ENCODE measurements at places on chromosomes 2 and 18.

- DNase-seq = no peak
These were observed 501.4 kb downstream of the FBXO15 start for GRCh38 chr18:73646196-73646595.

GRCh38 chr2:199875400-199875799, 24.4 kb upstream of the FTCDNL1 start:
- DNase-seq = no peak

- no peak for DNase-seq
These were observed 11.8 kb downstream of the FBLN7 start for GRCh38 chr2:112149866-112150435.

DNA sequence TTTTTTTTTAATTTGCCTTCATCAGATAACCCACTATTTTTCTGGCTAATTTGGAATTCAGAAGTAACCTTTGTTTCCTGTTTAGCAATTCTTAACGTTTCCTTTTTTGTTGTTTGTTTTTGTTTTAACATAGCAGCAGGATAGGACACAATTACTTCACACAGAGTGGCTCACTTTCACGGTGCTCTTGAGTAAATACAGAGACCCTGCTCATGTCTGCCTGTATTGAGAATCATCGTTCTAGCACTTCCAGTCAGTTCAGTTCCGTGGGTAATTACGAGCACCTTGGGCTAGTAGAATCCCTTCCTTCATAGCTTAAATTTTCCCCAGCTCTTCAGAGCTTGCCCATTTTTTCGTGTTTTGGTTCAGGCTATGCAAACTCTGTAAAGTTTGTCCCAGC, 1225.4 kb upstream of the LRRTM1 start:
- DNase-seq = no peak

DNA sequence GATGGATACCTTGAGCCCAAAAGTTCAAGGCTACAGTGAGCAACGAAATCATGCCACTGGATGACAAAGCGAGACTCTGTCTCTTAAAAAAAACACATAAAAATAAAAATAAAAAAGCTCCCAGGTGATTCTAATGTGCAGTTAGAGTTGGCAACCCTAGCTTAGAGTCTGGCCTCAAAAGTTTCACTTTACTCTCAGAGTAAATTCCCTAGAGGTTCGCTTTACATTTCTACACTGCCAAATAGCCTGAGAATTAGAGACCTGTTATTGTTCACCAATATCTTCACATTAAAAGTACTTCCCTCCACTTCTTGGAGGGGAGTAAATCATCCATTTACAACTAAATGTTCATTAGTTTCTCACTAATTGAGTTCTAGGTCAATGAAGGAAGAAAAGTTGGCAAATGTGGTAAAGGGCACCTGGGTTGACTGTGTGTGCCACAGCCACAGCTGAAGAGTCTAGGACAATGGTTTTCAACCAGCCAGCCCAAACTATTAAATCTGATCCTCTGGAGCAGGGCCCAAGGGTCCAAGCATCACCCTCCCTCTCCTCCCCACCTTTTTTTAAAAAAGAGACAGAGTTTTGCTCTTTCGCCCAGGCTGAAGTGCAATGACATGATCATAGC, 15.2 kb upstream of the TMEM37 start:
- DNase-seq = no peak

GRCh38 chr2:197229509-197230443, 80.8 kb downstream of the ANKRD44 start:
- DNase-seq = no peak

- no peak for DNase-seq
These were observed 5.4 kb downstream of the DIS3L2 start for GRCh38 chr2:231966886-231967285.

GRCh38 chr2:161990741-161991140, 83.3 kb downstream of the DPP4 start:
- DNase-seq = no peak

DNA sequence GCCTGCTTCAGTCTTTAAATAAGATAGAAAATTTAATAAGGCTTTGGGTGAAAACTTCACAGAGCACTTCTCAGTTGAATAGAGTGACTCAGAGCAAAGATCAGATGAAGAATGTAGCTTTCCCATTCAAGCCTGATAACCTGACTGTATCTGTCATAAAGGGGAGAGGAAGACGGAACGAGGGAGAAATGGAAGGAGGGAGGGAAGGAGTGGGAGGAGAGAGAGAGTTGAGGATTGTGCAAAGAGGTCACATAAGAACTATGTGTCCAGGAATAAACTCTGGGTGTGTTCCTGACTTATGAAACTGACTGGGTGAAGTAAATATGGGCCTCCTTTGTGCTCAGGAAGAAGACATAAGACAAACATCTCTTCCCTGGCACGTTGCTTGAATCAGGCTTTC, 385.5 kb downstream of the LPIN1 start:
- DNase-seq = no peak

Measured in stimulated activated CD8-positive, alpha-beta memory T cell treated with anti-CD3 and anti-CD28 coated beads, Interleukin-2, amount 100 ng/mL, for 1 hour (primary cell).